H4 (cell line): ENCODE measurements at places on chromosomes 12 and 14. TPM values are rescaled to one million over a fixed set of nuclear protein-coding genes. Genes with fewer than 3 reads are reported as not detected.

GPD1 gene
- total RNA-seq = 0.25 TPM in 1 of 2 replicates, not detected in the other

OTOGL gene
- total RNA-seq = 0.02 and 0.17 TPM in 2 replicates

GRCh38 chr14:90696720-90697119 is 119.5 kb downstream of the TTC7B start:
- no peak for DNase-seq

RHOJ gene
- 1.3 and 2.3 TPM in 2 replicates for total RNA-seq
